ENCODE measurements at places on chromosomes 16 and 17.

GRCh38 chr16:4262303-4262835, 10.5 kb downstream of the TFAP4 start:
- no peak for DNase-seq

- no peak for DNase-seq
These were observed 2.3 kb downstream of the ENPP7 start for GRCh38 chr17:79732804-79733691.

GRCh38 chr16:51636920-51637769, 486.1 kb upstream of the SALL1 start:
- DNase-seq = no peak

- DNase-seq = no peak
These were observed 55.0 kb upstream of the RASL10B start for GRCh38 chr17:35676441-35676840.

GRCh38 chr16:85729452-85730185, 21.3 kb downstream of the C16orf74 start:
- no peak for DNase-seq

DNA sequence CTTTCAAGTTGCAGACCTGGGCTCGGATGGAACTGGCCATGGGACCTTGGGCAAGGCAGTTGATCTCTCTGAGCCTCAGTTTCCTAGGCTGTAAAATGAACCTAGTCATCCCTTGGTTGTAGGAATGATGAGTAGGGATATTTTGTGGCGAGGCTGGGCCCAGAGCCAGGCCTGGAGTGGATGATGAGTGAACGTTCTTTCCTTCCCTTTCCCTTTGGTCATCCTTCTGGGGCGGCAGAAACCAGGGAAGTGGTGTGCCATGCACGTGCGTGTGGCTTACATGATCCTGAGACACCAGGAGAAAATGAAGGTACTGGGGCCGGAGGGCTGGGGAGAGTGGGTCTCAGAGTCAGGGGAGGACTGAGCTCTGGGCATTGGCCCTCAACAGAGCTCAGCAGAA, 8.4 kb downstream of the FBRS start:
- DNase-seq = no peak

DNA sequence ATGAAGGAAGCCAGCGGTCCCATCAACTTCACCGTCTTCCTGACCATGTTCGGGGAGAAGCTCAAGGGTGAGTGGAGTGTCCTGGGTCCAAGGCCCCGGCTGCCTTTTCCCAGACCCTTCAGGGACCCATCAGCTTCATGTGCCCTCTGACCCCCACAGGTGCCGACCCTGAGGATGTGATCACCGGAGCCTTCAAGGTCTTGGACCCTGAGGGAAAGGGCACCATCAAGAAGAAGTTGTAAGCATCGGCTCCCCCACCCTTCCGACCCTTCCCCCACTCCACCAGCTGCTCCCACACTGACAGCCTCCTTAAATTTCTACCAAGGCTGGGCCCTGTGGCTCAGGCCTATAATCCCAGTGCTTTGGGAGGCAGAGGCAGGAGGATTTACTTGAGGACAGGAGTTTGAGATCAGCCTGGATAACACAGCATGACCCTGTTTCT, 1.9 kb downstream of the MYL11 start:
- DNase-seq = no peak

DNA sequence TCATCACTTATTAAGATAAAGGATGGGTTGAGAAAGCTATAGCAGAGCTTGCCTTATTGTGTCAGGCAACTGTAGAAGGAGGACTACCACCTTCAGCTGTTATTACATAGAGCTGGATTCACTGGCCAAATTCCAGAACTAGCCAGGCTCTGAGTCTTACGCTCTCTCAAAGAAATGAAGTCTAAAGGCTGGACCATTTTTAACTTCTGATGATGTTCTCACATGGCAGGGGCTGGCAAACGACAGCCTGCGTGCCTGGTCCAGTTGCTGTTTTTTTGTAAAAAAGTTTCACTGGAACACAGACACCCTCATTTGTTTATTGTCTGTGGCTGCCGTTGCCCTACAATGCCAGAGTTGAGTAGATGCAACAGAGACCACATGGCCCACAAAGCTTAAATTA, 21.2 kb downstream of the TRAF4 start:
- no peak for DNase-seq

GRCh38 chr17:80991645-80992076, at the start of gene CHMP6:
TSS of gene CHMP6 (plus strand) at chr17:80991841. CDS start at chr17:80991919, 78 bp downstream.
- DNase-seq = peak; percentile 47

- DNase-seq = no peak
These were observed 52.3 kb upstream of the ADCY7 start for GRCh38 chr16:50213939-50214519.

DNA sequence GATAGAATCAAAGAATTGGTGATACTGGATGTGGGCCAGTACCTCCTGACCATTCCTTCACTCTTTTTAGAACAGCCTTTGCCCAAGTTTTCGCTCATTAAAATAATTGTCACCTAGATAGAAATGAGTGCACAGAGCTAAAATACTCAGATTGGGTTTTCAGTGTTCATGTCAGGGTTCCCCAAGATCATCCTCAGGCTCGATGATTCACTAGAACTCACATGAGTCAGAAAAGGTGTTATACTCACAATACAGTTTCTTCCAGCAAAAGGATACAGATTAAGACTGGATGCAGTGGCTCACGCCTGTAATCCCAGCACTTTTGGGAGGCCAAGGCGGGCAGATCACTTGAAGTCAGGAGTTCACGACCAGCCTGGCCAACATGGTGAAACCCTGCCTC, 19.9 kb downstream of the ERCC4 start:
- DNase-seq = no peak

- DNase-seq = no peak
These were observed 52.2 kb downstream of the CCT6B start for GRCh38 chr17:34909040-34909439.

GRCh38 chr17:65885541-65886312, 306.2 kb downstream of the CEP112 start:
- DNase-seq = no peak

DNA sequence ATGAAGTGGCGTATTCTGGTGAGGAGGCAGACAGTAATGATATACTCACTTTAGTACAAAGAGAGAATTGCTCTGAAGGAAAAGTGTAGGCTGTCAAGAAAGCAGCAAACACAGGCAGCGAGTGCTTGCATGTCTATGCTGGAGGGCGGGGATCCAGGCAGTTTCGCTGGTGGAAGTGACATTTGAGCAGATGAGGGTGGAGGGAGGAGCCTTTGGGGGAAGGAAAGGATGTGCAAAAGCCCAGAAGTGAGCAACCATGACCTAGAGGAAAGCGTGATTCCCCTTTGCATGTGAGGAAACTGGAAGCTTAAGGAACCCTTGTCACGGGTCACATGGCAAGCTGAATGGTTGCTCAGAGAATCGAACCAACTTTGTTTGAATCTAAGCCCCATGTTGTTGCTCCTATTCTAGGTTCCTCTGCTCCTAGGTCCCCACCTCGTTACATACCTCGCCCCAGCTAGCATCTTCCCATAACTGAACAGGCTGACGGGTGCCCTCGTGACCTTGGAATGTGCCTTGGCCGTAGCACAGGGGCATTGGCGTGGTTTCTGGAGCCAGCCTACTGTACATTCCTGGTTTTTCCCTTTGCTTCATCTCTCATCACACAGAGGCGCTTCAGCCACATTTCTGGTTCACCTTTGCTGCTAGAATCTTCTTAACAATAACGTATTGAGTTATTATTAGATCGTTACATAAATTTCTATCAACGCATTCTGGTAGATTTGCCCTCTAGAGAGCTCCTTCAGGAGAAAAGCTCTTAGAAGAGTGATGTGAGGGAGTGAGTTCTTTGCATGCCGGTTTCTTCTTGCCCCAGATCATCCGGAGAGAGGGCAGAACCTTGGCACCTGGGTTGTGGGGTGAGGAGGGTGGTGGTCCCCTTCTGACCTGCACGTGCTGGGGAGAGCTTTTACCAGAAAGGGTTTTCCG, 191.8 kb downstream of the SNX29 start:
- no peak for DNase-seq

- no peak for DNase-seq
These were observed 33.2 kb downstream of the GPRC5B start for GRCh38 chr16:19851476-19851875.

DNA sequence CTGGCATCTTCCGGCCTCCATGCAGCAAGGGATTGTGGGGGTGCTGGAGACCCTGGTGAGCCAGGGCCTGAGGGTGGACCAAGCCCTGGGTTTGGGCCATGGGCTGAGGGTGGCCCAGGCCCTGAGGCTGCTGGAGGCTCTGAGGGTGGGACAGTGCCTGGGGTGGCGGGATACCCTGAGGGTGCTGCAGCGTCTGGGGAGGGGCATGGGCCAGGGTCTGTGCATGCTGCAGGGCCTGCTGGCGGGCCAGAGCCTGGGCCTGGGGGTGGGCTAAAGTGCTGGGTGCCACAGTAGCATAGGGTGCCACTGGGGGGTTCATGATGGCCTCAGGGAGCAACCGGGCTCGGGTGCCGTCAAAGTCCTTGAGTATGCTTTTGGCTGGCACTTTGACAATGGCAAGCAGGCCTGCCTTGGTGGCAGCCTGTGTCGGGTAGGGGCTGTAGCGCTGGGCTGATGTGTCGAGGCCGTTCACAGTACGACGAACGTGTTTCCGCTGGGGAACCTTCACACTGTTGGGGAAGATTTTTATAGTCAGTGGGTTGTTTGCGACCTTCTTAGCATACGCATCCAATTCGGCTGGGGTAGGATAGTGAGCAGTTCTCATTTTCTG, 15.6 kb downstream of the TRAF4 start:
- DNase-seq = no peak

DNA sequence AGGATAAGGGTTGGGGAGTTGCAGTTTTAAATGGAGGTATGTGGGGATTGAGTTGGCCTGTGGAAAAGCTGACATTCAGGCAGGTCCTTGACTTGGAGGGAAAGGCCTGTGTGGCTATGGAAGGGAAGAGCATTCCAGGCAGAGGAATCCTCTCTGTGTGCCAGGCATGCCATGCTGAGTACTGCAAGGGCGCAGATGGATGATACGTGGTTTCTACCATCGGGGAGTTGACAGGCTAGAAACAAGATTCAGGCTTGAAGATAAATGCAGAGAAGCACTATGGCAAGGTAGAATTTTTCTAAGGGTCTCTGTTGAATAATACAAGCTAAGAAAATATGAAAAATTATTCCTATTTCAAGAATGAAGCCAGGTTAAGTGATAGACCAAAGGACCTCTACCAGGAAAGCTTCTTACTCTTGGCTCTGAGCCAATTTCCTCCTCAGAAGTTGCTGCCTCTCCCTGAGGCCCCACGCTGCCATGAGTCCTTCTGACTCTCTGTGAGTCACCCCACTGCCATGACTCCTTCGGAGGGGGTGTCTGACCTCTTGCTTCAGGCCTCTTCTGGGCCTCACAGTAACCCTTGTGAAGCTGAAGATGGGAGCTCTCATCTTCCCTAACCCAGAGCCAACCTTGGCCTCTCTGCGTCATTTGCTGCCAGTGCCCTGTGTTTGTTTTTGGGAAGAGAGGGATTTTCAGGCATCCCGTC, 75.8 kb downstream of the WNT3 start:
- no peak for DNase-seq

DNA sequence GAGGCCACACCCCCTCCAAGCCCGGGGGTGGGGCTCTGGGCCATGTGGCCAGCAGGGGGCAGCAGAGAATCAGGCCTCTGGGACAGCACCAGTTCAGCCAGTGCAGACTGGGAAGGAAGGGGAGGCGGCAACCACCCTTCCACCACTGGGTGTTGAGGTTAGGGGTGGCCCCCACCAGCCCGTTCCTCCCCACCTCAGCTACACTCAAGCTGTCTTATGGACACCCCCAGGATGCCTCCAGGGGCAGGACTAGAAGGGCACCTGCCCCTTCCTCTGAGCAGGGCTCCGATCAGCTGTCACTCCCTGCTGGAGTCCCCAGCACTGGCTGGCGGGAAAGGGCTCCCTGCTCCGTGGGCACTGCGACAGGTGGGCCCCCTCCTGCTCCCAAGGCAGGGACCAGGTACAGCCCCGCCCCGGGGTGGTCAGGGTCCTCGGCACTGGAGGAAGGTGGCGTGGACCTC, 21.8 kb downstream of the KATNB1 start:
- DNase-seq = peak; percentile 78

GRCh38 chr17:37643869-37644268, 623 bp upstream of the DDX52 start:
- DNase-seq = no peak

GRCh38 chr17:42675348-42675964, 1.3 kb downstream of the PLEKHH3 start:
- no peak for DNase-seq

DNA sequence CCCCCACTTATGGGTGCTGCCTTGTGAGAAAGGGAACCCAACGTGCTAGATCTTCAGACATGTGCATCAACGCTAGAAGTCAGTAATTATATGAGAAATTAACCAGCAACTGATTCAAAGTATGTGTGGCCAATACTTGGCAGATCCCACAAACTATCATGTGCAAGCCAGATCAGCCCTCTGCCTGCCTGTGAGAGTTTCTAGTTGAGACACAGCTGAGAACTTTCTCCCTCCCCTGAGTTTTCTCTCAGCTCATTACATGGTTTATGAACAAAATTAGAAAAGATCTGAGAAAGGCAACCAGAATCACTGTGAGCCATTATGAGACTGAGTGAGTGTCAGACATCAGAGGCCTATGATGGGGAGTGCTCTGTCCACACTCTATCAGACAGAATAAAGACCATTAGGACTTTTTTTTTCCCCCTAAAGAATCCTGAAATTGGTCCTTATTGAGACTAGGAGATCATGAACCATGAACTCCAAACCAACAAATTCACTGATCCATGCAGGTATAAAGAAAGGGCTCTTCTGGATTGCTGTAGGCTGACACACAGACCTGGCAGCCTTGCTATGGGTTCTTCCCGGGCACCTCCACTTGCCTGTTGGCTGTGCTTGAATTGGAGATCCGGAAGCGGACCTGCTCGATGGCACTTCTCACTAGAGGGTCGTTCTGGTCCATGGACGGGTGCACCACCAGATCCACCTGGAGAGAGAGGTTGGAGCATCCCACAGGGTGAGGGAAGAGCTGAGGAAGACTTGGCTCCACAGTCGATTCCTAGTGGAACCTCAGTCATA, 51.5 kb downstream of the GTF3C1 start:
- no peak for DNase-seq

DNA sequence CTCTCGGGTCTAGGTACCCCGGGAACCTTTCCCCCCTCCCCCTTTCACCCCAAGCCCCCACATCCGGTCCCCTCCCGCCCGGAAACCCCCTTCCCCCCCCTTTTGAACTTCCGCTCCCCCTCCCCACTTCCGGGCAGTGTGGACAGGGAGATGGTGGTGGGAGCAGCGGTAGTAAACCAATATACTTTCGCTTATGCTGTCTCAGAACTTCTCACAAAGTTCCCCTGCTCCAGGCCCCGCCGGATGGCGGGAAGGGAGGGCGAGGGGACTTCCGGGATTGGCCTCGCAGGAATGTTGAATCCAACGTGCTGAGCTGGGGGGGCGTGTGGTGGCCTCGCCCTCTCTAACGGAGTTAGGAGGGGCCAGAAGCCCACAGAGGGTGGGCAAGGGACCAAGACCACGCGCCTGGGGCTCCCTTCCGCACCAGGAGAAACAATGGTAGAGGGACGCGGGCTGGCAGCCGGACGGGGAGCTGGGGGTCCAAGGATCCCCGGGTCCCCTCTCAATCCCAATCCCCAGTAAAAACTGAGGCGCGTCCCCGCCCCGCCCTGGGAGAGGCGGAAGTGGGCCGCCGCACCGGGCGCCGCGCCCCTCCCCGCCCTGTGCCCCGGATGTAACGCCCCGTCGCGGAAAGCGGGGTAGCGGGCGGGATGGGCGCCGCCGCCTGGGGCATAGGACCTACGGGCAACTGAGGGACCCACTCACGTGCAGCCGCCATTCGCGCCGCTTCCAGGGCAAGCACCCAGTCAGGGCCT, 742 bp downstream of the PFN1 start:
- peak; percentile 54 for DNase-seq
